Common myeloid progenitor, CD34-positive (primary cell): ENCODE measurements at places on chromosomes 12 and 14.

- DNase-seq = peak; percentile 82
Observed at GRCh38 chr14:64465191-64465822, at the start of gene AKAP5. Gene AKAP5 (plus strand): TSS chr14:64465499. CDS start chr14:64468395, 2,896 bp downstream.

DNA sequence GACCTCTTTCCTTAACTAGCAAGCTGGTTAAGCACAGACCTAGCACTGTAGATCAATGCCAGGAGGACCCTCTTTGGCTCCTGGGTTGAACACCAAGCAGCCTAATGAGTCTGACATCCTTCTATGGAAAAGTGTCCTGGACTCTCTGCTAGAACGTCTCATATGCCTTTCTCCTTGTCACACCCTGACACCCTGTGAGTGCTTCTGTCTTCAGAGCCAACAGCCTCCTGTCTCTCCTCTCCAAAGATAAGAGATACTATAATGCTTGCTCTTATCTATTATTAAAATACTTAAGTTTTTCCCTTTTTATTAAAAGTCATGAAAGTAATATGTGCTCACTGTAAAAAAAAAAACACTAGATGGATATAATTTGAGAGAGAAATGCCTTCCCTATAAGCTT lies 222.7 kb downstream of the FOXN3 start:
- DNase-seq = no peak

GRCh38 chr12:94660436-94660835 lies 10.1 kb upstream of the TMCC3 start:
- DNase-seq = no peak

DNA sequence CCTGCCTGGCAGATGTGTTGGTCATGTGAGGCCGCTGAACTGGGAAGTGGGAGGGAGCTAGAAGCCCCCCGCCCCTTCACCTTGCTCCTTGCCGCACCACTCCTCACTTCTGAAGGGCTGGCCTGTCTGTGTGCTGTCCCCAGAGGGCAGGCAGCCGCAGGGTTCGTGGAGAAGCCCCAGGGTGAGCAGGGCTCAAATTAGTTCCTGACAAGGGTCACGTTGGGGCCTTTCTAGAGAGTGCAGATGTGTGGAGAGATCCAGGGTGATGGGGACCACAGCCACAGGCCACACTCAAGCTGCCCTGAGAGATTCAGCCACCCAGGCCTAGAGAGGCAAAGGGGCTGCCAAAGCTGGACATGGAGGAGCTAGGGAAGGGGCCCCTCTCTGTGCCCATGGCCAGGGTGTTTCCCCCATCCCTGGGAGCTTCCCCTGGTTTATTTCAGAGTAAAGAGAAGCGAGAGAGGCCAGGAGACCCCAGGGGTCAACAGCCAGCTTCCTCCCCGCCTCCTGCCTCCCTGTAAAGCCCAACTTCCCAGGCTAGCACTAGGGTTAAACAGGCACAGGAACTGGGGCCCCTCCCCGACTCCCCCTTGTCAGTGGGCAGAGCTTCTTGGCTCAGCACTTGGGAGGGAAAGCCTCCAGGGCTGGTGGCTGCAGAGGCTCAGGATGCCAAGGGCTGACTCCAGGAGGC lies 16.2 kb downstream of the SLC25A29 start:
- DNase-seq = no peak

DNA sequence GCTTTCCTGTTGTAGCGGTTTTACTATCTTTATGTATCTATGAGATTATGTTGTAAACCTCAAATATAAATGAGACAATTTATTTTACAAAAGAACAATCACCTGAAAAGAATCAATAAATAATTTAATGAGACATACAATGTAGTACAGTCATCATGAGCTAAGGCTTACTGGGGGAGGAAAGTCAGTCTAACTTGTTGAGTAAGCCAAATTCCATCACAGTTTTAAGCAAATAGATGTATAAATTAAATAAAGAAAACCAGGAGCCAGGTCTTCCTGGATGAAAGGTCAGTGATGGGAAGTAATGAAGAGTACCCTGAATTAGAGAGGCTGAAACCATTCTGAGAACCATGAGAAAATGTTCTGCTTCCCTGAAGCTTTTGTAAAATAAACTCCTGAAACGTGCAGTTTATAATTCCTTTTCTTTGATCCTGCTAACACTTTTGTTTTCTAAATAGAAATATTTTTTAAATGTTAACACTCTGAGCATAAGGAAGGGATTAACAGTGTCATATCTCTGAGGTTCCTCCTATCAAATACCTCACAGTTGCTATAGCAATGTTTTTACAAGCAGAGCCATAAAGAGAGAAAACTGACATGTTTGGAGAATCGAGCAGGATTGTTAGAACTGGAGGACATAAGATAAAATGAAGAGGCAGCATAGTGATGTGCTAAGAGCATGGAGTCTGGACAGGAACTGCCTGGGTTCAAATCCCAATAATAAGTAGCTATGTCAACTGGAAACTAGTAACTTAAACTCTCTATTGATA lies 444.9 kb upstream of the FOXG1 start:
- DNase-seq = no peak

GRCh38 chr14:70597731-70598130 lies 2.7 kb downstream of the MED6 start:
- DNase-seq = no peak

DNA sequence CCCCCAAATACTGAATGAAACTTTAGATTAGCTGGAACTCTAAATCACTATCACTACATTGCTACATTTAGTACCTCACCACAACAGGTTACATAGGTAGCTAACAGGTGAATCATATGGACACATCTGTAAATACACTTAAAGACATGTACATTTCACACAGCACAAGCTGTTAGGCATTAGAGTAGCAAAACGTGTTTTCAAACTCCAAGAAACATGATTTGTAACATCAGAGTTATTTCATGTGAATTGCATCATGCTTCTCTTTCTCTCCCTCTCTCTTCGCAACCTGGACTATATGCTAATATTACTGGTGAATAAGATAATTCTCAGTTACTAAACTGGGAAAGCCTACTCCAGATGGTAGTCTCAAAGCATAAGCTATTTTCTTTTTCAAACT lies 4.3 kb downstream of the SEL1L start:
- no peak for DNase-seq

DNA sequence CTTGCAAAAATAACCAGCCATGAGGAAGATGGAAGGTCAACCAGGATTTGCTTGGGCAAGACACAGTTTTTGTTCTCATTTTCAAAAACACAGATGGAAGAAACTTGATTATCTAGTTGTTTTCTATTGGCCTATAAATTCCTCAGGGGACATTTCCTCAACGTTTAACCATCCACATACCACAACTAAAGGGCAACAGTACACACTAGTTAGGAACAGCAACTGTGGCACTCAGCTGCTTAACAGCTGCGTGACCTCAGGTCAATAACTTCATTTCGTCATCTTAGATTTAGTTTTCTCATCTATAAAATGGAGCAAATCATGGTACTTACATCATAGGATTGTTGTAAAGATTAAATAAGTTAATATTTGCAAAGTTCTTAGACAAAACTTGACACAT lies 18.7 kb downstream of the SSTR1 start:
- no peak for DNase-seq

- no peak for DNase-seq
Observed at GRCh38 chr14:97975962-97976361, 1178.8 kb downstream of the VRK1 start.

GRCh38 chr12:83102499-83102898 lies 415.8 kb downstream of the TMTC2 start:
- no peak for DNase-seq

DNA sequence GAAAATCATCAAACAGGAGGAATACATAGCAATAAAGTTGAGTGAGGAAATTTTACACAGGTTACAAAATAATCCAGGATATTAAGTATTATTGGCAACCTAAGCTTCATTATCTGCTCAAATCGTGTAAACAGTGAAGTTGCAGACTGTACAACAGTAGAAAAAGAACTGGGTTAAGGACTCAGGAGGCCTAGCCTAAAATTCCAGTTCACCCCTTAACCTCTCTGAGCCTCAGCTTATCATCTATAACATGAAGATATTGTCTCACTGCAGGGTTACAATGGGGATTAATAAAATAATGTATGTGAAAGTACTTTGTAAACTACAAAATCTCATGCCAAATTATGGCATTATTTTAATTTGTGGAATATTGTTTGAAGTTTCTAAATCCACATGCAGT lies 26.0 kb downstream of the DDHD1 start:
- DNase-seq = no peak

- no peak for DNase-seq
Observed at GRCh38 chr12:109925185-109925840, 25.2 kb downstream of the TCHP start.

GRCh38 chr14:100750762-100751699 lies 24.3 kb downstream of the DLK1 start:
- DNase-seq = no peak

GRCh38 chr12:25421651-25422167 lies 131.4 kb downstream of the LMNTD1 start:
- no peak for DNase-seq

DNA sequence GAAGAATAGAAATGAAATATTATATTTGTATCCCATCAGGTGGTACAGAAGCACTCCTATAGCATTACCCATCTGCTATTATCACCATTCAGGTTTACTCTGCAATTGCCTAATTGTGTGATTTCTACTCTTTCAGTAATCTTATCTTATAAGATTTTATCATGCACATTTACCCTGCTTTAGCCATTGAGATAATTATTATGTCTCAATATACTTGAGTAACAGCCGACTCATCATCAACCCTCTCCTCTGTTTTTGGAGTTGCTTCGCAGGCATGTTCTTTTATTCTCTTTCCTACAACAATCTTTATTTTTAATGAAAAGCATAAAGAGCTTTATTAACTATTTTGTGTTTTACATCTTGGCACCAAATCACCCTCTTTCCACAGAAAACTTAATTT lies 419.9 kb downstream of the LRIG3 start:
- DNase-seq = no peak

- DNase-seq = no peak
Observed at GRCh38 chr14:36905272-36905888, 243.7 kb downstream of the PAX9 start.

DNA sequence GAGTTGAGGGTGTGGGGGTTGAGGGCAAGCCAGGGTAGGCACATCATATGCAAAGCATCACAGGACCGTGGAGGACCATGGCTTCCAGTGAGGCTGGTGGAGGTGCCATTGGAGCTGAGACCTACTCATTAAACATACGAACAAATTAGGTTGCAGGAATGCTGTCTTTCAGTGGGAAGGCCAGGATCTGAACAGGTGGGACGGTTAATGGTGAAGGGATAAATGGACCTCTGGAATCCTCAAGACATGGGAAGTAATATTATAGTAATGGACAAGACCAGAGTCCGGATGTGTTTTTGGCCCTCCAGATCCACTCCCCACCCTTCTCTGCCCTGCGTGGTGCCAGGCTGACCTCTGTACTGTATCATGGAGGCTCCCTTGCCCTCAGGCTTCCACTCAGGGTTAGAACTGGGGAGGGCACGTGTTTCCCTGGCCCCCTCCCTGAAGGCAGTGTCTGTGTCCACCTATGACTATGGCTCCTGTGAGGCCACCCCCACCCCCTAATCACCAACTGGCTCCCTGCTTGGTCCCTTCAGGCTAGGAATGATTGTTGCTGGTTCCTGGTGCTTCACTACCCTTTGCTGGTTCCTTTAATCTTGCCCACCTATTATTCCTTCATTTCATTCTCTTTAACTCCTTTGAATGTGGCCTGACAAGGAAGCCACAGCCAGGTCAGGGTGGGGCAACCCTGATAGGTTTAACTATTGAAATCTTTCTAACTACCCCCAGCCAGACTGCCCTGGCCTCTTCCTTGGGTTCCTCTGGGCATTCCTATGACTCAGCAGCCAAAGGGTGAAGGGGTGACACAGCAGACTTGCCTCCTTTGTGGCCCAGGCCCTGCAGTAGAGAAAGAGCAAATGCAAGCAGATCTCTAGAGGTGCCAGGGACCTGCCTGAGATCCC lies 10.7 kb downstream of the DHRS2 start:
- peak; percentile 62 for DNase-seq

DNA sequence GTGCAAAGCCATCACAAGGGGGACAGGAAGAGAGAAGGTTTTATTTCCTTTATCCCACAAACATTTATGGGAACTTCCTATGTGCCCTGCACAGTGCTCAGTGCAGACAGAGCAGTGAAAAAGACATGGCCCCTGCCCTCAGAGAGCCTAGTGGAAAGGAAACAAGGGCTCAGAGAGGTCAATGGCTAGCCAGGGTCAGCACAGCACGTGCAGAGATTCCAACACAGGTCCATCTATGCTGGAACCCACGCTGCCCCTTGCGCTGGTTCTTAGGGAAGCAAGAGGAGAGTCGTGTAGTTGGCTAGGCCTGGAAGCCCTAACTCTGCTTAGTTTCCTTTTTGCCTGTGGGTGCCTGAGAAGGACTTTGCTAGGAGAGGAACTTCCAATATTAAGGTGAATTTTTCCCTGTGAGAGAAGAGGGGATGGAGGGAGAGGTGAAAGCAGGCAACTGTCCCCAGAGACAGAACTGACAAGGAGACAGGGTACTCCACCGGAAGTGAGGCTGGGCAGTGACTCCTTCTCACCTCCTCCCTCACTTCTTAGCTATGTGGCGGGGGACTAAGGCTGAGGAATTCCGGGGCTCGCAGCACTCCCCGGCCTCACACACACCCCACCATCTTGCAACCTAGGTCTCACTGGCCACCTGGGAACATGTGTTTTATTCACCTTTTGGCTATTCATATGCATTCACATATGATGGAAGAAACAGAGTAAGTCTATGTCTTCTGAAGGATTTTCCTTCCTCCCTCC lies 12.1 kb upstream of the GPX2 start:
- DNase-seq = no peak

- DNase-seq = no peak
Observed at GRCh38 chr14:87869619-87870583, 123.1 kb downstream of the GALC start.

GRCh38 chr12:131017477-131017991 lies 63.8 kb downstream of the ADGRD1 start:
- DNase-seq = no peak

GRCh38 chr12:2791089-2791488 lies 3.7 kb upstream of the FKBP4 start:
- no peak for DNase-seq

GRCh38 chr12:95553197-95553943 lies 2.1 kb upstream of the USP44 start:
- peak; percentile 71 for DNase-seq

DNA sequence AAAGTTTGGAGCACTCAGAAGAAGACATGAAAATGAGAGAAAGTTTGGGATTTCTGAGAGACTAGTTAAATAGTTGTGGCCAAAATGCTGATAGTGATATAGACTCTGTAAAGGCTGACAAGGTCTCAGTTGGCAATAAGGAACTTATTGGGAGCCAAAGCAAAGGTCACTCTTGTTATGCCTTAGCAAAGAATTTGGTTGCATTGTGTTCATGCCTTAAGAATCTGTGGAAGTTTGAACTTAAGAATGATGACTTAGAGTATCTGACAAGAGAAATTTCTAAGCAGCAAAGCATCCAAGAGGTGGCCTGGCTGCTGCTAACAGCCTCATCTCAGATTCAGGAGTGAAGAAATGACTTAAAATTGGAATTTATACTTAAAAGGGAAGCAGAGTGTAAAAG lies 113.8 kb downstream of the PIK3C2G start:
- no peak for DNase-seq

DNA sequence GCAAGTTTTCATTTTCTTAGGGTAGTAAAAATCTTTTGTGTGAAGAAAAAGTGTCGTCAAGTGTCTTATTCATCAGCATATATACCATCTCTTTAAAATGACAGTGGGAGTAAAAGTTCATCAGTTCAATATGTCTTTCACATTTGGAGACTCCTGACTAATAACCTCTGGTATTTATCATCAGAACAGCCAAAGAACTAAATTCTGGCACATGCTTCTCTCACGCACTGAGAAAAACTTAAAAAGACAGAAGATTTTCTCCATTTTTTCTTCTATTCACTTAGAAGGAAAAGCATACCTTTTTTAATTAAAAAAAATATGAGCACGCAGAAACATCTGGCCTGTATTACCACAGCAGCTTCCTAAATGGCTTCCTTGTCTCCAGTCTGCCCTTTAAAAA lies 265.7 kb downstream of the AKAP6 start:
- no peak for DNase-seq
